HL-60 (cell line): ENCODE measurements at places on chromosomes 6 and 20.

GRCh38 chr20:59446376-59446775 is 146.0 kb downstream of the EDN3 start:
- DNase-seq: no peak

DNA sequence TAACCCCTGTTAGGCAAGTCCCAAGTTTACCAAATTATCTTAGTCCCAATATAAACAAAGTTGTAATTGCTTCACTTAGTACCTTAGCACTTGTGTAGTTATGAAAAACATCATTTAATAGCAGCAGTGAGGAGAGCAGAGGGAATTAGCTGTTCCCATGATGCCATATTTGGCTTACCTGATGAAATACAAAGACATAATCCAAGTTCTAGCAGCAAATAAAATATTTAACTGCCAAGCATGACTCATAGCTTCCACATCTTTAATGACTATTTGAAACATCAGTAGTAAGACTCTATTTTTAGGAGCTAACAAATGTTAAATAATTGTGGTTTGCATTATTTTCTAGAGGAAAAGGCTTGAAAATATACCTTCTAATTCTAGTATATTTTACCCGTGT is 94.0 kb upstream of the MCHR2 start:
- no peak for DNase-seq

DNA sequence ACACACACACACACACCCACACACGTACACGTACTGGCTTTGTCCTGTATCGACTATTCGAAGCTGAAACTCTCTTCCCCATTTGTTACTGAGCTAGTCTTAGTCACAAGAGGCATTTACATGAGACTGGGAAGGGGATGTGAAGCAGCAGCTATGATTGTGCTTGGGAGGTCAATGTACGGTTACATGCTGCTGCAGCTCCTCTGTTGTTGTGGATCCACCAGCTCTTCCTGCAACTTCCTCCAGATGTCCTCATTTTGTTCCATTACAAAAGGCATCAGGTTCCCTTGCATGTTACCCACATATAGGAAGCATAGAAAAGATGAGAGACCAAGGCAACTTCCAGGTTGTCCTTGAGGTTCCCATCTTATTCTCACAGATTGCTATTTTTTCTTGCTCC is 612.4 kb upstream of the IMPG1 start:
- no peak for DNase-seq

DNA sequence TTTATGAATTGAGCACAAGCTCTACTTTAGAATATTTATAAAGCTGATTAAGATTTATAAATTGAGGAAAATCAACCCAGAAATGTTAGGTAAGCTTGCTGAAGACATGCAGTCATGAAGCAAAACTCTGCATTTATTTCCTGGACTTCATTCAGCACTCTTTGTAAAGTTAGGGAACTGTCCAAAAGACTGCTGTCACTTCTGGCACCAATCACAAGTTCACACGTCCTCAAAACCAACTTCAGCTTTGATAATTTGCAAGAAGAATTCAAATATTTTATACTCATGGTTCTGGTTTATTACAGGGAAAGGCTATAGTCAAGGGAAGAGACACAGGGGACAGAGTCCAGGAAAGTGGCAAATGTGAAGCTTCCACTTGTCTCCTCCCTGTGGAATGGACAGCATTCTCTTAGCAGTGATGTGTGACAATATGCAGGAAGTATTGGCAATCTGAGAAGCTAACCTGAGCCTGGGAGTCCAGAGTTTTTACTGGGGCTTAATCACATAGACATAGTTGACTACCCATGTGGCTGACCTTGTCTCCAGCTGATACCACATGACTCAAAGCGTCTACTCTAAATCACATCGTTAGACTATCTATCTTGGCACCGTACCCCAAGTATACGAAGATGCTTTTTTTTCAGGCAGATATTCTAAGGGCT is 85.4 kb downstream of the PPP1R14C start:
- no peak for DNase-seq

- DNase-seq: no peak
Observed at GRCh38 chr20:58408603-58409246, 19.7 kb downstream of the VAPB start.

DNA sequence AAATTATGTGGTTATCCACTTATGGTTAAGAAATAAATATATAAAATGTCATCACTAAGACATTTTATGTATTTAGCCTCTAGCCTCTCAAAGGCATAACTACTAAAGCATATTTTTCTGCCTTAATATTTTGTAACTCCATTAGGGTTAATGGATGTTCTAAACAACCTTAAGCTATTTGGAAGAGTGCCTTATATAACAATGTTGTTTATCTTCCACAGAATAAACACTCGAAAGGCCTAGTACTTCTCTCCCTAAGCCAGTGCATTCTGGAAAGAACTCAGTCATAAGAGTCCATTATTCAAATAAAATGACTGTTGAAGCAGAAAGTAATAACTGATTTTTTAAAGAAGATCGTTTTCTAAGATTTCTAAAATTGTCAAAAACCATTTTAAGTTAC is 15.0 kb upstream of the PRIM2 start:
- no peak for DNase-seq

GRCh38 chr20:52624281-52624680 is 347.9 kb upstream of the TSHZ2 start:
- no peak for DNase-seq

DNA sequence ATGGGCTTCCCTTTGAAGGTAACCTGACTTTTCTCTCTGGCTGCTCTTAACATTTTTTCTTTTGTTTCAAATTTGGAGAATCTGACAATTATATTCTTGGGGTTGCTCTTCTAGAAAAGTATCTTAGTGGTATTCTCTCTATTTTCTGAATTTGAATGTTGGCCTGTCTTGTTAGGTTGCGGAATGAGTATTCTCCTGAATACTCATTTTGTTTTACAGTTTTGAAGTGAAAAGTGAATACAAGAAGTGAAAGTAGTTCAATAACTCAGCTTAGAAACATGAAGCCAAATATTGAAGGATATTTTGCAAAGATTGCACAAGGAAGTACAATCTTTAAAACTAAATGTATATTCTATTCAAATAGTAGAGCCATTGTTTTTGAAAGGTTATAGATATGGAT is 120.2 kb upstream of the MAP3K4 start:
- DNase-seq: no peak
